ENCODE measurements at places on chromosomes 5 and 9. TPM values are rescaled to one million over a fixed set of nuclear protein-coding genes. Genes with fewer than 3 reads are reported as not detected.

DNA sequence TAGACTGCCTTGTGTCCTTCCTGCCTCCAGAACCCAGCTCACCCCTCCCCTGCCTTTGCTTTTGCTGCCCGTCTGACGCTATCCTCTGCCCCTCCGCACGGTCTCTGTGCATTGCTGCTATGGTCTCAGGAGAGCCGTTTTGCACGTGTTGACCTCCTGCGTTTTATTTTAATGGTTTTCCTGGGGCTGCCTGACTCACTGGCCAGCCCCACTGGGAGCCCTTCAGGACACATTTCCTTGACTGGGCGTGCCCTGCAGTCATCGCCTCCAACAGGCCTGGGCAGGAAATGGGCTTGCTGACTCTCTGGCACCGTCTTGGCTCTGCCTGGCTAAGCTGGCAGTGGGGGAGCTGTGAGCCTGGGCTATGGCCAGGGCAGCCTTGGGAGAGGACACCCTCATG, 17.9 kb upstream of the ASS1 start:
- no peak for DNase-seq

- no peak for DNase-seq
These were observed 243.1 kb downstream of the DENND1A start for GRCh38 chr9:123686829-123687192.

- no peak for DNase-seq
These were observed 681 bp downstream of the MAN2A1 start for GRCh38 chr5:109690242-109690974.

- DNase-seq = no peak
These were observed 55.1 kb downstream of the CDK5RAP2 start for GRCh38 chr9:120524863-120525262.

- DNase-seq = no peak
These were observed 111.9 kb downstream of the FEM1C start for GRCh38 chr5:115432691-115433090.

GRCh38 chr5:89351222-89351621, 468.2 kb upstream of the MEF2C start:
- DNase-seq = no peak

Gene PROB1
- polyA plus RNA-seq = 3.4 TPM

Gene GDA
- 0.75 TPM for polyA plus RNA-seq

DNA sequence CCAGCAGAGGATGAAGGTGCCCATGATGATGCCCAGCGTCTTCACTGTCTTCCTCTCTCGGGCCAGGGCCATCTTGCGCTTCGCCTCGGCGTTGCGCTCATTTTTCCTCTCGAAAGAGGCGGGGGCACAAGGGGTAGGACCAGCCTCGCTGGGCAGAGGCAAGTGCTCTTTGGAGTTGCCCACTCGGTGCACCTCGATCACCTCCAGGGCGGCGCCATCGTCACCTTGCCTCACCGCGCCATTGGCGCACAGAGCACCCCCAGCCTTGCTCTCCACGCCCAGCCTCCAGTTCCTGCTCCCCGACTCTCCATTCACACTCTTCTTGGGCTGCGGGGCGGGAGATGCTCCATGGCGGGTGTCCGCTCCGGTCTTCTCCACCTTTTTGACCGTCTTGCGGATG, 1.6 kb downstream of the HTR1A start:
- no peak for DNase-seq

GRCh38 chr9:14907360-14907685, 2.9 kb downstream of the FREM1 start:
- DNase-seq = no peak

- DNase-seq = no peak
These were observed 145.7 kb downstream of the ARHGAP26 start for GRCh38 chr5:142915813-142916424.

DNA sequence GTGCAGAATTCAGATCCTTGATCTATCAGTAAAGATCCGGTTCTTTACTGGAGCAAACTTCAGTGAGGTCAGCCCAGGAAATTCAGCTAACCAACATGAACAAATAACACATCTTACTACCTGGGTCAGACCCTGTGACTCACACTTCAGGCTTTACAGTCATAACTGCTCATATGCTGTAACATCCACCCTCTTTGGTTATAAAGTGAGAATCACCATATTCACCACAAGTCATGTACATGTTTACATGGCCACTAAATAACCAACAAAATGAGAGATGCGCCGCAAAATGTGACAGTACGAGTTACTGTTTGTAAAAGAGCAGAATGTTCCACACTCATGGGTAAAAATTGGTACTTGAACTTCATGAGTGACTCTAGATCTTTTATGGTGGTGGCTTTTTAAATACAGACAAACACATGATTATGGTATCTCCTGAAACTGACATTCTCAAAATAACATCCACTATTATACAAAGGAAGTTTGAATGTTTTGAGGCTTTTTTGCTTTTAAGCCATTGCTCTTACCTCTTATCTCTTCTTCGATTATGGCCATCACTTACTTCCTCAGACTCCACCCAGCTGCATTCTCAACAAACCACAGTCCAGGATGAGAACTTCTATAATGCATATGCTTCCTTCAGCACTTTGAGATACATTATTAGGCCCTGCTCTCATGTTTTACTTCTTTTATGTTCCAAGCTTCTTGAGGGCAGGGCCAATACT, 516.6 kb downstream of the RAB3C start:
- no peak for DNase-seq

Gene RMRP
- not detected for polyA plus RNA-seq

Gene RNF208
- 6.0 TPM for polyA plus RNA-seq

Gene DPH7
- 64.2 TPM for polyA plus RNA-seq

Gene SARDH
- 7.6 TPM for polyA plus RNA-seq

GRCh38 chr9:70257991-70258691, 637 bp upstream of the SMC5 start:
- no peak for DNase-seq

DNA sequence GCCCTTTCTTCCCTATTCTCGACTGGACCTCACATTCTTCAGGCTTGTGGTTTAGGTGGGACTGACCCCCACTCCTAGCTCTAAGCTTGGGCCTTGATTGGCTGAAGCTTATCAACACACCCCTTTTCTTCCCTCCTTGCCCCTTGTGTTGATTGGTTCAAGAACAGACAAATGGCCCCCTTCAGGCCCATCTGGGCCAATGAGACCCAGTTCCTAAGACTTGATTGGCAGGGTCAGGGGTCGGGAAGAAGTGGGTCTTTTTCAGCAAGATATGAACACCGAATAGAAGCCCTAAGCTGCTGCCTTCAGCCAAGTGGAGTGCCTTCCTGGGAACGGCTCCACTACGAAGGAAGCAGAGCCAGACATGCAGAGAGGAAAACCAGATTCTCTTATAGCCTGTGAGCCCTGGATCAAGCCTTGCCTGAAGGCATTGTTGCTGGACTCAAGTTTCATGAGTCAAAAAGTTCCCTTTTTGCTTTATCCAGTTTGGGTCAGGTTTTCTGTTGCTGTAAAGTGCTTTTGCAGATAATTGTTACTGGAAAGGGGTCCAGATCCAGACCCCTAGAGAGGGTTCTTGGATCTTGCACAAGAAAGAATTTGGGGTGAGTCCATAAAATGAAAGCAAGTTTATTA, 22.4 kb upstream of the NCS1 start:
- no peak for DNase-seq

DNA sequence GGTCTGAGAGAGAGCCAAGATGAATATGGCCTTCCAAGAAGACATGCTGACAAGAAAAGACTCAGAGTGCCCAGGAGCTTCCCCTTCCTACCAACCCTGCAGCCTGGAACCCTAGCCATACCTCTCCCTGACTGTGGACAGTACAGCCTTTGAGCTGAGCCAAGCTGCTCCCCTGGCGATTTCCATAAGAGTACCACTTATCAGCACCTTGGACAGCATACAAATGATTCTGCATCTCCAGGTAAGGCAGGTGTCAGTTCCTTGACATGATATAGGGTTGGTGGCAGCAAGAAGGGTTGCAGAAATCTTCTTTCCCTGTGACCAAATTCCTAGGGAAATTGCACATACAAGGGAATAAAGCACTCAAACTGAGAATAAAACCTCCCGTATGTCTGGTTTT, 58.3 kb downstream of the MFAP3 start:
- no peak for DNase-seq

- no peak for DNase-seq
These were observed 112.0 kb upstream of the SELENOP start for GRCh38 chr5:42923710-42924109.

DNA sequence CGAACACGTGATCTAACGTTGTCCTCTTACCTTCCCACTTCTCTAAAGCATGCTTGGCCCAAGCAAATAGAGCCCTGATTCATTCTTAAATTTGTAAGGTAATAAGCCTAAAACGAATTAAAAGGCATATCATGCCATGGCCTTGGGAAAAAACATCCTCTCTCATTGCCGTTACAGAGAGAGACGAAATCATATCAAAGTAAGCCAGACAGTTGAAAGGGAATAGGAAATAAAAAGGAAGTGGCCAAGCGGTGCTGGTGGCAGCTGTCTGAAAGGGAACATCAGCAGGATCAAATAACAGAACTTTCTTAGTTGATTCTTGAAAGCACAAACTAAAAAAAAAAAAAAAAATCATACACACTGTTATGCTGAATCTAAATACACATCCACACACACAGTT, 49.1 kb upstream of the CDH6 start:
- no peak for DNase-seq

- DNase-seq = no peak
These were observed 41.2 kb downstream of the ANKS6 start for GRCh38 chr9:98755006-98755618.

Data from renal cortex interstitium (tissue), 15 donors.